ENCODE measurements at places on chromosomes 6 and 20. TPM values are rescaled to one million over a fixed set of nuclear protein-coding genes. Genes with fewer than 3 reads are reported as not detected.

CENPW gene
- 40.0 TPM for total RNA-seq

RAET1L gene
- total RNA-seq = 0.34 TPM

ARFGEF3 gene
- total RNA-seq = 0.55 TPM

CNR1 gene
- 2.4 TPM for total RNA-seq

SRMS gene
- 0.25 TPM for total RNA-seq

SLC22A16 gene
- total RNA-seq = not detected

HFE gene
- total RNA-seq = 11.8 TPM

SEL1L2 gene
- not detected for total RNA-seq

C6orf58 gene
- total RNA-seq = 0.11 TPM

CLDN20 gene
- not detected for total RNA-seq

HAO1 gene
- total RNA-seq = not detected

MYMX gene
- total RNA-seq = not detected

RNGTT gene
- 6.7 TPM for total RNA-seq

OR2B6 gene
- not detected for total RNA-seq

CLIC5 gene
- total RNA-seq = not detected

KHDC1L gene
- total RNA-seq = 0.26 TPM

MLN gene
- not detected for total RNA-seq

VSX1 gene
- total RNA-seq = 0.93 TPM

HECA gene
- total RNA-seq = 2.3 TPM

PAK1IP1 gene
- 17.4 TPM for total RNA-seq

HLA-DQB1 gene
- not detected for total RNA-seq

FAM110A gene
- total RNA-seq = 11.7 TPM

TMEM200A gene
- total RNA-seq = 0.05 TPM

MMS22L gene
- total RNA-seq = 13.6 TPM

RPP40 gene
- 29.8 TPM for total RNA-seq

PSORS1C1 gene
- 4.6 TPM for total RNA-seq

EMILIN3 gene
- total RNA-seq = 0.73 TPM

LPIN3 gene
- 16.3 TPM for total RNA-seq

TGM2 gene
- 524 TPM for total RNA-seq

ENPP3 gene
- not detected for total RNA-seq

C20orf202 gene
- not detected for total RNA-seq

MRPL2 gene
- total RNA-seq = 57.9 TPM

FAXC gene
- 5.9 TPM for total RNA-seq

RFX6 gene
- total RNA-seq = not detected

DDO gene
- total RNA-seq = 0.14 TPM

TDRD6 gene
- total RNA-seq = not detected

CAGE1 gene
- not detected for total RNA-seq

ULBP2 gene
- 4.6 TPM for total RNA-seq

NINL gene
- total RNA-seq = 14.9 TPM

PPP1R3G gene
- 2.6 TPM for total RNA-seq

LIN28B gene
- 1.3 TPM for total RNA-seq

ADAM33 gene
- 0.06 TPM for total RNA-seq

RIPOR3 gene
- 0.02 TPM for total RNA-seq

ZKSCAN8 gene
- 4.8 TPM for total RNA-seq

DNAH8 gene
- not detected for total RNA-seq

EYA4 gene
- total RNA-seq = 10.0 TPM

RAB32 gene
- total RNA-seq = 39.5 TPM

SSTR4 gene
- total RNA-seq = 0.86 TPM

SYCP2 gene
- total RNA-seq = 0.60 TPM

TMX4 gene
- total RNA-seq = 18.8 TPM
